ENCODE measurements at places on chromosomes 5 and 9. TPM values are rescaled to one million over a fixed set of nuclear protein-coding genes. Genes with fewer than 3 reads are reported as not detected.

Gene FIBCD1
- 1.4 TPM for total RNA-seq

Gene FCN2
- total RNA-seq: not detected

Gene CDKN2B-AS1
- total RNA-seq: 0.62 TPM

Gene NTNG2
- total RNA-seq: 46.3 TPM

Gene CD74
- total RNA-seq: 4.1 TPM

Gene ACOT12
- 2.8 TPM for total RNA-seq

Gene RETREG1
- total RNA-seq: 71.3 TPM

Gene CDH6
- 21.5 TPM for total RNA-seq

Gene RLN2
- not detected for total RNA-seq

Gene SLC1A3
- total RNA-seq: 243 TPM

Gene TAF1L
- 0.78 TPM for total RNA-seq

Gene ASS1
- 9.8 TPM for total RNA-seq

Gene UBAP1
- total RNA-seq: 21.1 TPM

Gene PTGS1
- 0.47 TPM for total RNA-seq

Gene FAM151B
- total RNA-seq: 39.8 TPM

Gene CD274
- total RNA-seq: 0.62 TPM

Gene QRFP
- total RNA-seq: not detected

Gene TMEM174
- not detected for total RNA-seq

Gene TMEM252
- total RNA-seq: not detected

Gene ROR2
- 0.94 TPM for total RNA-seq

Data from occipital lobe (tissue), 3 donors.